ENCODE measurements at places on chromosomes 2 and 18.

GRCh38 chr2:107383691-107384090 lies 443.0 kb upstream of the RGPD4 start:
- no peak for DNase-seq

DNA sequence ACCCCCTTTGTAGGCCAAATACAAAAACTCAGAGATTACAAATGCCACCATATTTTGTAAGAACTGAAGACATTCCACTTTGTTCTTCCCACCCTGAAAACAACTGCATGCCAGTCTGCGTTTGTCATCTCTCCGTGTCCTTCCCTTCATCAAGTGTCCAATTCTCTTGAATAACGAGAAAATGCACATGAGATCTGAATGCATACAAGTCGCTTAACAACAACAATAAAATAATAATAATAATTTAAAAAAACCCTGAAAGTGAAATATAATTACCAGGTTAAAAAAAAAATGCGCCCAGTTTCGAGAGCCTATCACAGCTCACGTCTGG lies 2.0 kb upstream of the SETBP1 start:
- no peak for DNase-seq

GRCh38 chr2:218471982-218472381 lies 53.1 kb downstream of the VIL1 start:
- no peak for DNase-seq

- no peak for DNase-seq
Measured at GRCh38 chr18:62318228-62319180, 6.6 kb upstream of the TNFRSF11A start.

DNA sequence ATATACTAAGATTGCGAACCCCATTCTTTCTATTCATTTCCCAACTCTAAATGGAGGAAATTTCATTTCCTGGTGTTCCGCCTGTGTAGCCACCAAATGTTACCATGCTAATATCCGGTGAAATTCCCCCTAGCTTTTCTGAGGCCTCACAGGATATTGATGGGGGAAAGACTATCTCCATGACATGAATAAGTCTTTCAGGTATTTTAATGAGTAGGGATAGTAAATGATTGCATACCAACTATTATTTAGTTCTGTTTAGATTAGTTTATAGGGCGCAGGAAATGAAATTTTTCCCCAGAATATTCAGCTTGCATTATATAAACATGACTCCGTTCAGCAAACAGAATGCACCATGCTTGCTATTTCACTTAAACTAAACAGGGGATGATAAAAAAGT lies 55.4 kb downstream of the COL5A2 start:
- no peak for DNase-seq

GRCh38 chr2:239425631-239426030 lies 24.8 kb upstream of the HDAC4 start:
- DNase-seq: peak; percentile 12

GRCh38 chr2:104855221-104856085 lies 1.5 kb downstream of the POU3F3 start:
- DNase-seq: peak; percentile 27

DNA sequence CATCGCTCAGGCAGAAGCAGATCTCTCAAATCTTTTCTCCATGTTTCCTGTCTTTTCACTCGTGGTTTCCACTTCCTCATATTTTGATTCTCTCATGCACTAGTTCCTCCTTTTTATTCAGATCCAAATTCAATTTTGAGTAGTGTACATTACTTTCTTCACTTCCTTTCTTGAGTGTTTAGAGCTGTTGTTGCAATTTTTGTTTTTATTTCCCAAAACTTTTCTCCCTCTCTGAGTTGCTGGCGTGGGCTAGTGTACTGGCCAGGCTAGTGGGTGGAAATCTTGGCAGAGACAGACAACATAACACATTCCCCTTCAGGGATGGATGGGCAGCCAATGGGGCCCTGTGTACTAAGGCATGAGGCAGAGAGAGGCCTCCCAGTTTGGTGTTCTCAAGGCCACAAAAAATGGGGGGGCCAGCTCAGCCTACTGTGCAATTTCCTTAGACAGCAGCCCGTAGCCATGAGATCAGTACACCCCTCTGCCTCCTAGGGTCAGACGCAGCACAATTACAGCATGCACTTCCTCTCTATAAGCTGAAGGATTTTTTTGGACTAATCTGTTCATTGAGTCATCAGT lies 145.1 kb upstream of the PID1 start:
- no peak for DNase-seq

- DNase-seq: no peak
Measured at GRCh38 chr2:10487081-10487740, 39.1 kb upstream of the ODC1 start.

- DNase-seq: no peak
Measured at GRCh38 chr2:85377083-85377482, 22.5 kb downstream of the ELMOD3 start.

DNA sequence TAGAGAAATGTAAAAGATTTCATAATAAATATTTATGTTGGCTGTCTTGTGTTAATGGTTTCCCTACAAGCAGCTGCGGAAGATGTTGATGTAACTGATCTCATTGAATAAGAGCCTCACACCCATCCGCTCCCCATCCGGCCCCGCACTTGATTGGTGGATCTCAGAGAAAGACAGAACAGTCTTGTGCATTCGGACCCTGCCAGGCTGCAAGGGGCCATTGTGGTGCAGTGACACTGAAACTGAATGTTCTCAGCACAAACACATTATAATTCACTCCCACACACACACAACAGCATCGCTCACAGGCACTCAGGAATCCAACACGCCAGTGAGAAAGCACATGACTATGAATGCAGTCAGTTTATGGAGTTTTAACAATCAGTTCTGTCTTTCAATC lies 47.8 kb downstream of the PRELID3A start:
- DNase-seq: no peak

GRCh38 chr18:64180617-64181016 lies 31.7 kb upstream of the LINC00305 start:
- DNase-seq: no peak
